Activated T-helper 2 cell treated with anti-CD3 and anti-CD28 coated beads, Interferon-gamma antibody, Interleukin-2, Interleukin-4, amounts not matched to agents 10 μg/mL and 5 μg/mL and 100 μg/mL, durations not matched to agents 14 hours and 24 hours and 36 hours (primary cell): ENCODE measurements at places on chromosomes 2 and 18.

GRCh38 chr2:32976409-32977063 is 29.8 kb downstream of the LTBP1 start:
- no peak for DNase-seq

DNA sequence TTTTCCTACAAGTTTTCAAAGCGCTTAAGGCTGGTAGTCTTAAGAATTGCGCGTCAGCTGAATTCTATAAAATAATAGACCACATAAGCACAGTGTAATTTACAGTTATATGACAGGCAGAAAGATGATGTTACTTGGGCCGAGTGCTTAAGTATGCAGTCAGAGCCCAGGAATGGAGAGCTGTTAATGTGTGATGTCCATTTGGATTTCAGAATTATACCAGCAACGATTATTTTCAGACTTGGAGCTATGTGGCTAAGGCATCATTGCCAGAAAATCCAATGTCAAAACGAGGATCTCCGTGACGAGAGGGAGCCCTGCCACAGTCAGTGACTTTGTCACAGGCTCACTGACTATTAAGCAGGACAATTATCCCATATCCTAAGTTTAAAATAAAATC is 3.4 kb downstream of the KLF7 start:
- DNase-seq: no peak

- DNase-seq: peak; percentile 22
These were observed 44.9 kb downstream of the TMEM37 start for GRCh38 chr2:119476301-119477112.

GRCh38 chr2:149129433-149129832 is 90.9 kb downstream of the LYPD6B start:
- no peak for DNase-seq

DNA sequence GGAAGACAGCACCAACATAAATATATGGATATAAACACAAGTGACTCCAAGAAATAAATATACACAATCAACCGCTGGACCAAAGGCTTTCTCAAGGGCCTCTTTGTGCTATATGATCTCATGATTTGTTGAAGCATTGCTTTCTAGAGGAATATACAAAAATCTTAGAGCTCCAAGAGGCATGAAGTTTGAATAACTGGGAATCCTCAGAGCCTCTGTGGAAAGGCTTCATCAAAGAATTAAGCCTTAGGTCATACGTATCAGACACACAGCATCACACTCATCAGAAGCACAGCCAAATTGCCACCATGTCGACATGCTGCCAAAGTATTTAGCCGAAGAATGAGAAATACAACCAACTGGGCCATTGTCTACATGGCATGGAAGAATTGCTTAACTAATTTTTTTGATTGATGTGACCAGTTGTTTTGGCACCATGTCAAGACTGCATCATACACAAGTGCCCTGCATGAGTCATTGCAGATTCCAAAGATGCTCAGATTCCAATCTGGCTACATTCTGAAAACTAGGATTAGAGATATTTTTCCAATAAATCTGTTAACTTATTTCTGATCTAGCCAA is 860.6 kb upstream of the ZEB2 start:
- no peak for DNase-seq

DNA sequence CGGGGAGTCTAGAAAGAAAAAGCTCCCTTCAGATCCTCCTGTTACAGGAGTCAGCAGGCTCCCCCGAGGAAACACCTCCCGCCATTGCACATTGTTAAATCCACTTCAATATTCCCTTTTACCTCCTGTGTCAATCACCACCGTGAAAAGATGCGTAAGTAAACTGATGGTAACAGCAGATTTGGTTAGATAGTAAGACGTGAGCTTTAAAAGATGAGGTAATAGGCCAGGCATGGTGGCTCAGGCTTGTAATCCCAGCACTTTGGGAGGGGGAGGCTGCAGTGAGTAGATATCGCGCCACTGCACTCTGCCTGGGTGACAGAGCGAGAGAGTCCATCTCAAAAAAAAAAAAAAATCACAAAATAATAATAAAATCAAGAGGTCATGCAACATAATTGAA is 15.2 kb upstream of the NCL start:
- DNase-seq: no peak

- DNase-seq: no peak
These were observed 73.0 kb downstream of the ACTR3 start for GRCh38 chr2:113962692-113963480.

GRCh38 chr2:53397085-53397484 is 370.5 kb upstream of the CHAC2 start:
- no peak for DNase-seq

- no peak for DNase-seq
These were observed 133.4 kb downstream of the VAPA start for GRCh38 chr18:10047237-10047636.

- no peak for DNase-seq
These were observed 26.5 kb upstream of the CHST9 start for GRCh38 chr18:27211569-27211968.

DNA sequence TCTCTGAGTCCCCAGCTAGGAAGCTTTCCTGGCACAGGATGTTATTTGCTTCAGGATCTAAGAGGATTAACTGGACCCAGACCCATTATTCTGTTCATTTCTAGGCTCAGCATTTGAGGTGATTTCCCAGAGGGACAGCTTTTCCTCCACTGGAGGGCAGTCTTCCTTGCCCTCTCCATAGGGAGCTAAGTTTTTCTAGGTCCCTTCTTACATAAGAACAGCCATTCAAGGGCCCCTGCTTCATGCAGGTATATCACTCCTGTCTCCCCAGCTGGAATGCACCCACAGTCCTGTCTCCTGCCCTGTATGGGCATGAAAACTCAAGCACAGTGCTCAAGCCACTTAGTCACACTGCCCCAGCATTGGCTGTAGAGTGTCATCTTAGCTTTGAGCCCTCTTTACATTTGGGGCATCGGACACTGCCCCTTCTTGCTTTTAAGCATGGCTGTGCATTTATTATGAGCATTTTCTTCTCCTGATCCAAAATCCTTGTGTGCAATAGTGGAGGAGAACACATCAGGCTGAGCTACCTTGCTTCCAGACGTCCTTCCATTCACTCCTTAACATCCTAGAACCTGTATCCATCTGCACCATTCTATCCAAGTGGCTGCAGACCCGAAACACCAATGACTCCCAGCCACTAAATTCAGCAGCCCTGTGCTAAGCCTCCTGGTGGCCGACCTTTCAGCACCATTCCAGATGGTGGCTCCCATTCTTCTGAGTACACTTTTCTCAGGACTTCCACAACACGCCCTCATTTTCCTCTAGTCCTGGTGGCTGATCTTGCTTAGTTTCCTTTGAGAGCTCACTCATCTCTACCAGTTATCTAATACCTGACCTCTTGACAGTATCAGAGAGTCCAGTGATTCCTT is 80.0 kb downstream of the COPS8 start:
- DNase-seq: no peak

GRCh38 chr2:63364866-63365265 is 223.4 kb downstream of the WDPCP start:
- no peak for DNase-seq

- no peak for DNase-seq
These were observed 90.5 kb upstream of the MAPK4 start for GRCh38 chr18:50469380-50469781.

GRCh38 chr2:102606353-102606752 is 13.0 kb upstream of the SLC9A2 start:
- no peak for DNase-seq

DNA sequence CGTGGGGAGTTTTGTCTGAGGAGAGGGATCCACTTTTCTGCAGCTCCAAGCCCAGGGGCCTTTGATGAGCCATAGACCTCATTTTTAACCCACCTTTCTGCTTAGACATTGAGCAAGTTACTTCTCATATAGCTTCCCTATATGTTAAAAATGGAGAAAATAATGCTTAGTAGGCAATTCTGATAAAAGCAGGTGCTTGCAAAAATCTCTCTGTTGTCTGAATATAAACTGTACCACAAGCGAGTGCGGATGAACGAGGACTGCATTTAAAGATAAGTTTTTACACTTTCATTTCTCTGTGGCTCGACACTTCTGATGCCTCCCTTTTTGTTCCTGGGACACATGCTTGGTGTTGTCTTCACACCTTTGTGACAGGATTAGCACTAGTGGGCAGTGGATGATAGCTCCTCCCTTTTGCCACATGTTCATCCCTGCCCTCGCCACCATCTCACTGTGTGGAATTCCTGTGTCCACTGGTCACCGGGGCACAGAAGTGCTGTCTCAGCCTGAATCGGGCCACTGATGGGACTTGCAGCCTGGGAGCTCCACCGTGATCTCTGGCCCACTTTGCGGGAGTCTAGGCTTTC is 1.6 kb downstream of the TYMS start:
- no peak for DNase-seq

DNA sequence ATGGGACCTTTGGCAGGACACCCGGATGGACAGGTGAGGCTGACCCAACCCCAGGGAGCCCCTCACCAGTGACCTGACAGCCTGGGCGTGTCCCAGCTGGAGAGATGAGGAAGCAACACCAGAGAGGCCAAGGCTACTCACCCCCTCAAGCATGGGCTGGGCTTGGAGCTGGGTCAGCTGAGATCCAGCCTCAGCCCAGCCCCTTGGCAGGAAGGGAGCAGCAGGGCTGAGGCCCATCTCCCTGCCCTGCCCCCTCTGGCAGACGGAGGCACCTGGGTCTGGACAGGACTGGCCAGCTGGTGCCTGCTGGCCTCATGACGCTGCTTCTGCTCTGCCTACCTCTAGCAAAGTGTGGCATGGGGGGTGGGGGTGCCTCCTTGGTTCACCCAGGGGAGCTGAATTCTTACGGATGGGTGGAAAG is 37.8 kb downstream of the HS6ST1 start:
- DNase-seq: no peak

DNA sequence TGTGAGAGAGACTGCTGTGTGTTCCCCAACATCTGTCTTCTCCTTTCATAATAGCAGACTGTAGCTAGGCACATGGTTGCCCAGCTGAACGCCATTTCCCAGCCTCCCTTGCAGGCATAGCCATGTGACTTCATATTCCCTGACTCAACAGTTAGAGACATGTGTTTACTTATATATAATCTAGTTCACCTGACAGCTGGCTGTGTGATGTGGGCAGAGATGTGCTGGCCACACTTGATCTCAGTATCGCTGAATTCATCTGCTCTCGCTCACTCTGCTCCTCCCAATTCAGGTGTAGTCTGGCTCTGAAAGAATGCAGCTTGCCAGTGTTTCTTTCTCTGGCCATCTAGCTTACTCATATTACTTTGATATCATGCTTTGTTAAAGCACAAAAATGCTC is 52.3 kb upstream of the SEC11C start:
- no peak for DNase-seq

GRCh38 chr2:225824748-225825449 is 425.4 kb downstream of the NYAP2 start:
- DNase-seq: no peak

DNA sequence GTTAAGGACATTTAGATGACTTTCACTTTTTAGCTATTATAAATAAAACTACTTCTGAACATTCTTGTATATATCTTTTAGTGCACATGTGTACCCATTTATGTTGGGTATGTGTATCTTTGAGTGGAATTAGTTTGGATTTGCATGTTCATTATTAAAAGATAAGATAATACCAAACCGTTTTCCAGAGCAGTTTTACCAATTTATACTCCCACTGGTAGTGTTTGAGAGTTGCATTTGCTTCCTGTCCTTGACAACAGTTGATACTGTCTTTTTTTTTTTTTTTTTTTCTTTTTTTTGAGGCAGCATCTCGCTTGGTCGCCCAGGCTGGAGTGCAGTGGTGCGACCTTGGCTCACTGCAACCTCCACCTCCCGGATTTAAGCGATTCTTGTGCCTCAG is 23.3 kb downstream of the SLC30A6 start:
- DNase-seq: no peak

GRCh38 chr2:186379052-186379451 is 107.0 kb upstream of the ZC3H15 start:
- DNase-seq: no peak

- DNase-seq: no peak
These were observed 22.7 kb downstream of the FARP2 start for GRCh38 chr2:241378816-241379215.

- DNase-seq: no peak
These were observed 180.7 kb upstream of the POU3F3 start for GRCh38 chr2:104673225-104673624.

DNA sequence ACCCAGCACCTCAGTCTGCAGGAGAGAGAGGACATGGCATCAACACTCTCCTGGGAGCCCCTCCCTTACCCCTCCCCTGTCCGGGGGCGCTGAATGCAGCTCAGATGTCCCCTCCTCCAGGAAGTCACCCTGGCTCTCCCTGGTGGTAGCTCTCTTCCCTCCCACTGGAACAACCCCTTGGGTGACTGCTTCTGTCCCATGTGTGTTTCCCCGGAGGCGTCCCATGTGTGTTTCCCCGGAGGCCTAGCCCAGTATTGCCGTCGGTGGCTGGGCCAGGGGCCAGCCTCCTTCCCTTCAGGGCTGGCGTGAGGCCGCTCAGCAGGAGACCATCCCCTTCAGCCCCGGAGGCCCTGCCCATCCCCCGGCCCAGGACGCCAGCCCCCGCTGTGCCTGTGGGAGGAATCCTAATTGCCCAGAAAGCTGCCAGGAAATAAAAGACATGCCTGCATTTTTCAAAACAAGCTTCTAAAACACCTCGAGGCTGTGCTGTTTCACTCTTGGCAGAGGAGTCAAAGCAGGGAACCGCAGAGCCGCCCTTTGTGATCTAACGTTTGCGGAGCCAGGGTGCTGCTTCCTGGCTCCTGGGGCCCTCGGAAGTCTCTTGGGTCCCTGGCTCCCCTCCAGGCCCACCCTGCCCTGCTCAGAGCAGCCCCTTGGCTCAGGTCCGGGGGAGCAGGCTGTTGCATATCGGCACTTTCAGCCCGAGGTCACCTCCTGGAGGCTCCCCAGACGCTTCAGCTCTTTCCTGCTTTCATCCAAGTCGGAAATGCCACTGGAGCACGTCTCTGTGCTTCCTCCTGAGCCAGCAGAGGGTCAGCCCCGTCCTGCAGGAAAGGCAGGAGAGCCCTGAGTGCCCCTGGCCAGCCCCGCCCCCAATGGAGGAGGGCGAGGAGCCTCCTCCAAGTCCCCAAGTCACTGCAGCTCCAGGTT is 11.4 kb downstream of the SNED1 start:
- DNase-seq: peak; percentile 34

- DNase-seq: no peak
These were observed 140.3 kb downstream of the ARL6IP6 start for GRCh38 chr2:152858594-152859265.

DNA sequence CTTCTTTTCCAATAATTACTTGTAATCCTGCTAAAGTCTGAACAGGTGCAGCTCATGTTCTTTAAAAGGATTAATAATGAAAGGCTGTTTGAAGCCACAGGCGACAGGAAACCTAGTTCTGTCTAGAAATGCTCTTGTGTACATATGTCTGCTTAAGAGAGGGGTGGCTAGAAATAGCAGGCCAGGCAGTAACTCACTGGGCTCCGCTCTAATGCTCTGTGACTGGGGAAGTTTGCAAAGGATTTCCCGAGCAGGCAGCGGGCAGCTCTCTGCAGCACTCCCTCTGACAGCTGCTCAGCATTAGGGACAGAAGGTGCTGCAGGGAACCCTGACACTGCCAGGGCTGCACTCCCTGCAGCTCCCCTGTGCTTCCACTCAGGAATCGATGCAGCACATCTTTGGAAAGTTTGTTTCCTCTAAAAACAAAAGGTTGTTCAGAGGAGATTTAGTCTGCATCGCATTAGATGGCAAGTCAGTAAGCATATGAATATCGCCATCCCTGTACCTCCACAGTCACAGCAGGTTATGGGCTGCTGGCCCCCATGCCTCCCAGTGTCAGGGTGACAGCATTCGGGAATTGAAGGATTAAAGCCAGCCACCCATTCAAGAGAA is 33.1 kb upstream of the TTC39C start:
- no peak for DNase-seq

GRCh38 chr2:218859556-218859987 is at the start of gene WNT6:
WNT6 (plus strand) TSS chr2:218859805; CDS start chr2:218860038, 233 bp downstream.
- DNase-seq: no peak

- DNase-seq: no peak
These were observed 237.2 kb upstream of the COPS8 start for GRCh38 chr2:236848501-236848900.

GRCh38 chr2:45014016-45014702 is 4.9 kb upstream of the SIX2 start:
- peak; percentile 24 for DNase-seq
